ENCODE measurements at places on chromosomes 16 and 17. TPM values are rescaled to one million over a fixed set of nuclear protein-coding genes. Genes with fewer than 3 reads are reported as not detected.

DNA sequence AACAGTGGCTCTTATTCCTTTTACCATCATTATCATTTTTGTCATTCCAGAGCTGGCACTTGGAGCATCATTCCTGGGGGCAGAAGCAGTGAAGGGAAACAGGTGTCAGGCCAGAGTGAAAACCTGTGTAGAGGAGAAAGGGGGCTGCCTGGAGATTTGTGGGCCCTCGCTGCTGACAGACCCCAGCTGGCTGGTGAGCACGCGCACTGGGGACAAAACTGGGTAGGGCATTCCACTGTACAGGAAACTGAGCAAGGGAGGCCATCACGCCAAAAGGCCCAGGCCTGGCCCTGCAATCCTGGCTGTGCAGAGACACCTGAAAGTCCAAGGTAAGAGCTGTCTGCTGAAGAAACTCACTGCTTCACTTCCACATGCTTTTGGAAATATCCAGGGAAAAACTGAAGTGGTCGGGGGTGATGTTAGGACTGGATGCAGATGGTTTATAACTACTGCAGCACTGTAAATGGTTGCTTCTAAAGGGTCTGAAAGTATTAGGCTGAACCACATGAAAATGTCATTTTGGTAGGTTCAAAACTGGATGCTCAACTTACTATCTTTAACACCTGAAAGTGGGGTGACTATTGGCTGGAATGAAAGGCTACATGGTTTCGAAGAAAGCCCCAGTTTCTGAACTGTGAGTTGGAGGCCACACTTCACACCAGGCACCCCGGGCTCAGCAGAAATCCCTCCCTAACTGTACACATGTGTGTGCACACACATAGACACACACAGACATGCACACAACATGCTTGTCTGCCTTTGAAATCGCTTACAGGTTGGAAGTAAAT is 225.0 kb downstream of the C16orf78 start:
- no peak for DNase-seq

Gene GGT6
- 0.07 TPM for total RNA-seq

DNA sequence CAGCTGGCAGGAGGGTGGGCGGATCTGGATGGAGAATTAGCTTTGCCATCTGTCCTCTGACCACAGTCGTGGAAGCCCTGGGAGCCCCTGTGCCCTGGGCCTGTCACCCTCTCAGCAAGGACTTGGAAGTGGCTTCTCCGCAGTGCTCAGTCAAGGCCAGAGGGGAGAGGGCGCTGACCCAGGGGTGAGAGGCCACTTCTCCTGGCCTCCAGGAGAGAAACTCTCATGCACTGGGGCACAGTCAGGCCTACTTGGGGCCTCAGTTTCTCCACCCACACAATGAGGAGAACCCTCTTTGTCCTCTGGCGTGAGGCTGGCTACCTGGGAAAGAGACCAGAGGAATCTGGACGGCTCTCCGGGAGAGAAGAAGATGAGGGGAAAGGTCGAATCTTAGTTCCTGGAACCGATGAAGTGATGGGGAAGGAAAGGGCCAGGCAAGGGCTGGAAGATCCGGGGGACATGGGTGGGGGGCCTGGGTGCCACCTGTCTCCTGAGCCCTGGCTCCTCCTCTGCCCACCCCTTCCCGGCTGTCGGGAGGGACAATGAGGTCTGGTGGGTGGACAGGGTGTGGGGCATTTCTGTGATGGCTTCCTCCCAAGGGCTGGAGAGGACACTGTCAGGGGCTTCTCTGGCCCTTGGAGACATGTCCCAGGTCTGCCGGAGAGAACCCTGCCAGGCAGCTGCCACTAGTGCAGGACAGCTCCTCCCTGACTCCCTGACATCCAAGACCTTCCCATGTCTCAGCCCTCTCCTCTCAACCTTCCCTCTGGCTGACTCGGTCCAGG is 9.0 kb upstream of the ARHGAP27 start:
- no peak for DNase-seq

Gene CIAO3
- 34.5 TPM for total RNA-seq

GRCh38 chr16:4962716-4963115 is 4.6 kb downstream of the SEC14L5 start:
- DNase-seq, result no peak

Gene NPTX1
- 0.07 TPM for total RNA-seq

Gene MRPL27
- total RNA-seq, result 89.2 TPM

- DNase-seq, result no peak
Measured at GRCh38 chr17:32976605-32977004, 15.0 kb upstream of the SPACA3 start.

DNA sequence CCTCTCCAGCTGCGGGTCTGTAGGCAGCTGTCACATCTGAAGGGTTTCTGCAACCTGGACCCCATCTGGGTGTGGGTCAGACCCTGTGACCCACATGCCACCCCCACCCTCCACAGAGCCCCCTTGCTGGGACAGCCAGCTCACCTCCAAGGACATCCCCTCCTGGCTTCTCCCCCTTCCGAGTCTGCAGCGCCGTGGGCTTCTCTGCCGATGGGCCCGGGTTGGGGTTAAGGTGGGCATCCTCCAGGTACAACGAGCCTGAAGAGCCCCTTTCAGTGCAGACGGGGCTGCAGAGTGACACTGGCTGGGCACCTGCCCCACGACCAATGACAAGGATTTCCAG is 28.9 kb downstream of the OR1D5 start:
- DNase-seq, result no peak

Gene STAT5A
- total RNA-seq, result 24.4 TPM

DNA sequence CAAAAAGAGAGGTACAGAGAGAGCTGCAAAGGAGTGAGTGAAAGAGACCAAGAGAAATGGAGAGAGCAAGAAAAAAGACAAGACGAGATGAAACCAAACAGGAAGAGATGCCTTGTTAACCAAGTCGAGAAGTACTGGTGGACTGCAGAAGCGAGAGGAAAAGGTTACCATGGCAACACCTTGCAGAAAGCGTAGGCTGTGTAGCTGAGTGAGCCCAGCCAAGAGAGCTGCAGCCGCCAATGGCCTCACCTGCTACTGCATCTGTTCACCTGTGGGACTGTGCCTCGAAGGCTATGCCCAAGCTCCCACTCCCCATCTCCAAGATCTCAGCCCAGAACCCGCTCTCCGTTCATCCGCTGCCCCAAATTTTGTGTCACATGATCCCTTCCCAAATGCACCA is 161.3 kb downstream of the SLC39A11 start:
- DNase-seq, result no peak
